ENCODE measurements at places on chromosomes 7 and 10.
A peak's percentile ranks its signal among the peaks of the same experiment; 100 is the strongest.

DNA sequence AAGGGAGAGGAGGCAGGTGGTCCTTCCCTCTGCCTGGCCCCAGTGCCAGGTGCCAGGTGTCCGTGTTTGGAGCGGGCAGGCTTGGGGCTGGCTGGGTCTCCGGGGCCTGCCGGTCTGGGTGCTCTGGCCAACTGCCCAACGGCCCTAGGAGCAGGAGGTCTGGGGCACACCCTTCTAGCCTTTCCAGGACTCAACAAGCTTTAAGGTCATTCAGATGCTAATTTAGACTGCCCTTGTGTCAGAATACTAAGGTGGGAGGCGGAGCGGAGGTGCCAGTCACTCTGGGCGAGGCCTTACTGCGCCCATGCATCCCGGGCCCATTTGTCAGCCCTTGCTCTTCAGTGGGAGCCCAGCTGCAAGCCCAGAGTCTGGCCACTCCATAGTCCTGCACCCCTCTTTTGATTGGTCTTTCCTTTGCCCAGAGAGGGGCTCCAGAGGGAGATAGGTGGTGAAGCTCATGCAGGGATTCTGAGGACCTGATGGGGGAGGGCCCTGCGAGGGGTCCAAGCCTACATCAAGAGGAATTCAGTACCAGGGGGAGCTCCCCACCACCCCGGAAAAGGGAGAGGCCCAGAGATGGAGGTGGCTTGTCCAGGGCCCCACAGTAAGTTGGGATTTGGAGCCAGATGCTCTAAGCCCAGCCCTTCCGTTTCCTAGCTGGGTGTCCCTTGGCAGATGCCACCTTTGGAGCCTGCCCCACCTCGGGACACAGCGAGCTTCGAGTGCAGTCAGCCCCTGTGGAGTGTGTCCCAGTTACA lies 1.3 kb downstream of the PGAM2 start:
- DNase-seq = no peak

DNA sequence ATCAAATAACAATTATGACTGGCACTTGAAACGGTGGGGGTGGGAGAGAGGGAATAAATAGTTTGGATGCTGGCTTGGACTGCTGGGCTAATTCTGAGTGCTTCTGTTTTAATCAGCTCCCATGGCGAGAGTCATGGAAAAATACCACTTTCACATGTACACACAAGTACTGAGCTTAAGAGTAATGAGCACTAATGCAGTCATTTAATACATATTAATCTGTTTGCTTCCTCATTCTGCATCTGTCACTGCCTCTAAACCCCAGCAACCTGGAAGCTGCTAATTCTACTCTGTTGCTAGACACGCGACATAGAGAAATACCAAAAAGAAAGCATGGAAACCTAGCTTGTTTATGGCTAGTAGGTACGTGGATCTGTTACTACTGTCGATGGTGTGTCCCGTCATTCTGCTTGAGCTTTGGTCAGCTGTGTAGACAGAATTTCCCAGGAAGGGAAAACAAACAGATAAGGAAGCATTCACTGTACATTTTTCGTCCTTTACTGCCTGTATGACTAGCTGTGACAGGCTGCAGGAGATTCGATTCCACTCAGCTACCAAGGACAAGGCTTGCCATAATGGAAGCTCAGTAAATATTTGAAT lies 238.8 kb downstream of the BAMBI start:
- DNase-seq = no peak

DNA sequence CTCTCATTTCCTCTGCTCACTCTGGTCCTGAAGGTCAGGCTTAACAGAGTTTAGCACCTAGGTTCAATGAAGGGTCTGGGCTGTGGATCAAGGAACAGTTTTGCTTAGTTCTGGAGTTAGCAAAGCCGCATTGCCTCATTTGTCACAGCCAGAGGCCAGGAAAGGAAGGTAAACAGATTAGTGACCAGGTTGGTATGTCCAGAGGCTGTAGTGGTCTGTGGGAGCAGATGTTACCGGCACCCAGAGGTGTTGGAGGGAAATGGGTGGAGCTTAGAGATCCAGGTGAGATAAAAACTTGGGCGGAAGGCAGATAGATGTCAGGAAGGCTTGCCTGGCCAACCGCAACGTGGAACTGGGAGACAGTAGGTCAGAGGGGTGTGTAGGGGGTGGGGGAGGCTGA lies 36.6 kb upstream of the ZMIZ2 start:
- no peak for DNase-seq

GRCh38 chr10:27319752-27320431 lies 79.3 kb upstream of the ACBD5 start:
- DNase-seq = peak; percentile 46

- DNase-seq = no peak
Measured at GRCh38 chr7:148753224-148753623, 54.5 kb downstream of the CUL1 start.

DNA sequence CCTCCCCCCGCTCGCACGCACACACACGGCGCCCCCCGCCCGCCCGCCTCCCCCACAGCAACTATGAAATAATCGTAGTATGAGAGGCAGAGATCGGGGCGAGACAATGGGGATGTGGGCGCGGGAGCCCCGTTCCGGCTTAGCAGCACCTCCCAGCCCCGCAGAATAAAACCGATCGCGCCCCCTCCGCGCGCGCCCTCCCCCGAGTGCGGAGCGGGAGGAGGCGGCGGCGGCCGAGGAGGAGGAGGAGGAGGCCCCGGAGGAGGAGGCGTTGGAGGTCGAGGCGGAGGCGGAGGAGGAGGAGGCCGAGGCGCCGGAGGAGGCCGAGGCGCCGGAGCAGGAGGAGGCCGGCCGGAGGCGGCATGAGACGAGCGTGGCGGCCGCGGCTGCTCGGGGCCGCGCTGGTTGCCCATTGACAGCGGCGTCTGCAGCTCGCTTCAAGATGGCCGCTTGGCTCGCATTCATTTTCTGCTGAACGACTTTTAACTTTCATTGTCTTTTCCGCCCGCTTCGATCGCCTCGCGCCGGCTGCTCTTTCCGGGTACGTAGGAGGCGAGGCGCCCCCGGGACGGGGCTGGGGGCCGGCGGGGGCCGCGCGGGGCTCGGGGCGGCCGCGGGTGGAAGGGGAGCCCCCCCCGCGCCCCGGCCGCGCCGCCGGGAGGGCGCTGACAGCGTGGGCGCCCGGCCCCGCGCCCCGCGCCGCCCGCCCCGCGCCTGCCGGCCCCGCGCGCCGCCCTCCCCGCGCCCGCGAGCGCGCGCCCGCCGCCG lies 441 bp downstream of the BMI1 start:
- DNase-seq = peak; percentile 86

DNA sequence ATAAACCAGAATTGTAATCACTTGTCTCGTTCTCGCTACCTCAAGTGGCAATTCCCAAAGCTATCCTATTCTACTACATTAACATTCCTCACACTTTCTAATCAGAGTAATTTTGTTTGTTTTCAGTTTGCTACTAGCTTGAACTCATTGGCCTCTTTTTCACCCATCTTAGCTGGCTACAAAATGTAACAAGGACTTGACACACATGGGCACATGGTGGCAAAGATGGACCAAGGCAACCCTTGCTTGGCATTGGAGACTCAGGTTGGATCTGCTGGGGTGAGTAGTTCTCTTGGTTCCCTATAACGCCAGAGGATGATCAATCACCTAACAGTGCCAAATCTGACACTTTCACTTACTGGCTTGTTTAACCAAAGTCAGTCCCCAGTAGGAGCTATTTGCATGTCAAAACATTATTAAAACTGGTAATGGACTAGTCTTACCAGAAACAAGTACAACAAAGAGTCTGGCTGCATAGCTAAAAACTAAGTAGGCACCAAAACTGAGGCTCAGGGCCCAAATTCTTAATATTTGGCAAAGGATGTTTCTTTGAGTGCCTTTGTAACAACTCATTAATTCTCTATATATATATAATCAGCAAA lies 1.9 kb downstream of the USP6NL start:
- DNase-seq = peak; percentile 55

DNA sequence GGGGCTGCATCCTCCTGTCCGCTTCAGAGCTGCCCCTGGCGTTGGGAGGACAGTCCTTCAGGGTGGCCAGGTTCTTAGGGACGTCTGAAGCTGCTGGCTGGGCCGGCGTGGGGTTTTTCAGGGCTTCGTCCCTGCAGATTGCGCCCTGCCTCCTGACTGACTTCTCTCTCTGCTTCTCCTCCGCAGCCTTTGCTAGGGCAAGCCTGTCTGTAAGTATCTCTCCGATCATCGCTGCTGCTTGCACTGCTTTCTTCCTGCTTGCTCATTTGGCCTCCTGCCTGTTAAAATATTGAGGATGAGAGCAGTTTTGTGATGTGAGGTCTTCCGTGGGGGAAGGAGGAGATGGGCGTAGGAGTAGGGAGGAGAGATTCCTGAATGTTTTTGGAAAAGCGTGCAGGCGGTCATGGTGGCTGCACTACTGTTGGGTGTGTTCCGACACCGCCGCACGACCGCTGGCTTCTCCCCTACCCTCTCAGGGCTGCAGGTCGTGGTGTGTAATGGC lies 25.3 kb downstream of the PFKFB3 start:
- no peak for DNase-seq

- DNase-seq = no peak
Measured at GRCh38 chr7:146176860-146177259, 60.3 kb downstream of the CNTNAP2 start.

GRCh38 chr7:124790645-124791044 lies 25.1 kb upstream of the GPR37 start:
- DNase-seq = no peak

GRCh38 chr7:158133515-158134271 lies 453.9 kb downstream of the PTPRN2 start:
- DNase-seq = no peak

DNA sequence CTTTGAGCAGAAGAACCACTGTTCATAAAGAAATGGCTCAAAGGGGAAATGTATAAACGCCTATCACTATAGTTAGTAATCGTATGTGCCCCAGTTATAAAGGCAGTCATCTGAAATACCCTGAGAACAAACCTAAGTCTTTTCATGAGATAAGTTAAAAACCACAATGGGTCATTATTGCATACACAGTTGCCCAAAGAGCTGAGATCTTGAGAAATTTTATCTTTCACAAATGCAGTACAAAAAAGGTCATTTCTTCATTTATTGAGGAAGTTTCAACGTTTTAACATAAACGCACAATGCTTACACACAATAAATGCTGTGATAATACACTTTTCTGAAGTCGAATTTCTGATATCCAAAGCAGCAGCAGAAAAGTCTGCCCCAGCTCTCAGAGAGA lies 114.4 kb downstream of the MICU1 start:
- no peak for DNase-seq

GRCh38 chr7:101550641-101551541 lies 78.2 kb downstream of the MYL10 start:
- DNase-seq = no peak

GRCh38 chr10:66350622-66351399 lies 575.0 kb upstream of the LRRTM3 start:
- no peak for DNase-seq

DNA sequence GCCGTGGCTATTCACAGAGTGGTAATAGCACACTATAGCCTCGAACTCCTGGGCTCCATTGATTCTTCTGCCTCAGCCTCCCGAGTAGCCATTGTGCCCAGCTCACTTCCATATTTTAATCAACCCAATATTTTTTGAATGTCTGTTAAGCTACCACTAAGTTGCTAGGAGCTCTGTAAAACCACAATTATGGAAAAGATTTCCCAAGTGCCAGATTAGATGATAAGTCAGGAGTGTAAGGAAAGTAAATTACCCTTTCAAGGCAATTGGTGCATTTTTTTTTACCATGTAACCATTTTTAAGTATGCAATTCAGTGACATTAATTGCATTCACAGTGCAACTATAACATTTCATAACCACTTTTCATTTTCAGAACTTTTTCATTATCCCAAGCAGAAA lies 87.5 kb upstream of the GATAD1 start:
- DNase-seq = no peak

DNA sequence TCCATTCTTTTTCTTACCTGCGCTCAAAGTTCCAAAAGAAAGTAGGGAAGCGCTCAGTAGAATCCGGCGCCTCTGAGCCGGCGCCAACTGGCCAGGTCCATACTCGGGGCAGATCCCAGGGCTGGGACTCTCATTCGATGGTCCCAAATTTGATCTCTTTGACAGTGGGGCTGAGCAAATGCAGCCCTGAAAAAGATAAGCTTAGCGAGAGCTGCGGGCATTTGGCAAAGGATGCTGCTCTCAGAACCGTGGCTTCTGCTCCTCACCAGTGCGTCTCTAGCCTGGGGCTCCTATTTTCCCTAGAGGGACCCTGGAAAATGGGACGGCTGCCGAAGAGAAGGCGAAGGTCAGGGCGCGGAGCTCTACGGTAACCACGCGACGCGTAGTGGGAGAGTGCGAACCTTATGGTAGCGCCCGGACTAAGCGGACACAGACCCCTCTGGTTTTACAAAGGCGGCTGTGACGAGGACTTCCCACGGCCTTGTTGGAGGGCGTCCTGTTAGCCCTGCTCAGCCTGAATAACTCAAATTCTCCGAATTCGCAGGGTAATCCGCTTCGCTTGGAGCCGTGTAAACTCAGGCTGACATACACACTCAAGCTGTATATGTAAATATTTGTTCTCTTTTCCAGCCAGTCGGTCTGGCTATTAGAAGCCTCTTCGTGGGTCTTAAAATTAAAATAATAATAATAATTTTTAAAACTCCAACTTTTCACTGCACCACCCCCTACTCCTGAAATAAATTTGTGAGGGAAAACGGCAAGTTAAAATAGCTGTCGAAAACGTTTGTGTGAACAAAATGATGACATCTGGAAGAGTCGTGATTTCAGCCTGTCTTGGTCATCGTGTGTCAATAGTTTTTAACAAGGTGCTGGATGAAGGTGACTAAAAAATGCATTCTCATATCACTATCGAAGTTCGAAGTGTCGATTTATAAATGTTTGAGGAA lies 869 bp upstream of the TBX20 start:
- peak; percentile 32 for DNase-seq

GRCh38 chr7:48067475-48067874 lies 21.6 kb upstream of the UPP1 start:
- DNase-seq = no peak

GRCh38 chr7:2404714-2405119 lies 1.3 kb downstream of the CHST12 start:
- peak; percentile 52 for DNase-seq

DNA sequence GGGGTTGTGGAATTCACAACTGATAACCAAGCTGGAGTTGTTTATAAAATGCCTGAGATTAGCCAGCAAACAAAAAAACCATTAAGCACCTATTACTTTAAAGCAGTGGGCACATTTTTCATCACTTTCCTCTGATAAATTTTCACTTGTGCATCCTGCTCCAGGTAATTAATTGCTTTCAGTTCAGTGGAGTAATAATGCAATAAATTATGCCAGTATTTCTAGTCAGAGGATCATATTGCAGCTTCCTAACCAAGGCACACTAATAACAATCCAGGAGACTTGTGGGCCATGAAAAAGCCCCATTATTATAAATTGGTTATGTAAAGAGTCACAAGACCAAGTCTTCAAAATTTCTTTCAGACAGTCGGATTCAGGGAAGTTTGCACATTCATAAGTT lies 193.2 kb downstream of the LRMDA start:
- no peak for DNase-seq

DNA sequence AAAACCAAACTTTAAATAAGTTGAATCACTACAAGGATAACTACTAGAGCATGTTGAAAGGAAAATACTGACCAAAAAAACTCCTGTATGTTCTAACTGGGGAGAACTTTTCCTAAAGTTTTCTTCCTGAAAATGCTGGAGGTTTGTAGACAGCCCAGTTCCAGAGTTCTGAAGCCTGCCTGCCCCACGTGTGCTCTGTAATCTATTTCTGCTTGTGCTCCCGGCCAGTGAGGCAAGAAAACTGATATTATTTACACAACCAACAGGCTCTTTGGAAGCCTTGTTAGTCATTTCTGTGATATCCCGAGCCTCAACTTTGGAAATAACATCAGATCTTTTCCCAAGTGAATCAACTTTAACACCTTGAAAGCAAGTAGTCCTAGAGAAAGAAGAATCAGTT lies 46.7 kb downstream of the ZFAND4 start:
- no peak for DNase-seq

- no peak for DNase-seq
Measured at GRCh38 chr7:77439572-77439971, 23.4 kb upstream of the GSAP start.

- DNase-seq = no peak
Measured at GRCh38 chr10:86330778-86331763, 35.5 kb downstream of the GRID1 start.
